ENCODE measurements at places on chromosomes 4 and X.

DNA sequence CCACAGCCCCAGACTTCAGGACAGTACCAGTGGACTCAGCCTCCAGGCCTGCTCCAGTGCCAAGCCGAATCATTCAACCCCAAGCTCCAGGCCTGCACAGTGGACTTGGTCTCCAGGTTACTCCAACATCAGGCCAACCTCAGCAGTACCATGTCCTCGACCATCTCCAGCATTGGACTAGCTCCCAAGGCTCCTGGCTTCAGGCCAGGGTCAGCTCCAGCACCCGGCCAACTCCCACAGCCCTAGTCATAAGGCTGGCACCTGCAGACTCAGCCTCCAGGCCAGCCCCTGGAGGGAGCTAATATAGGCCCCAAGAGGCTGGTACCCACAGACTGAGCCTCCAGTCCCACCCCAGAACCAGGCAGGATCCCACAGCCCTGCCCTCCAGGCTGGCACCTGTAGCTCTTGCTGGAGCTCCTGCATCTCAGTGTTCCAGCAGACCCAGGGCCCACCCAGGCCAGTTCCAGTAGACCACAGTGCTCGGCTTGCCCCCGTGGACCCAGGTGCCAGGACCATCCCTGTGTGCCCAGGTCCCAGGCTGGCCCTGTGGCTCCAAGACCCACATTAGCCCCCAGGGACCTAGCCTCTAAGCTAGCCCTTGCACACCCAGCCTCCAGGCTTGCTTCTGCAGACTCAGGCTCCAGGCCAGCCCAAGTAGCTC is 25.6 kb downstream of the ZMAT1 start:
- DNase-seq: no peak

- DNase-seq: peak; percentile 53
Measured at GRCh38 chr4:30821859-30822612, 101.9 kb downstream of the PCDH7 start.

DNA sequence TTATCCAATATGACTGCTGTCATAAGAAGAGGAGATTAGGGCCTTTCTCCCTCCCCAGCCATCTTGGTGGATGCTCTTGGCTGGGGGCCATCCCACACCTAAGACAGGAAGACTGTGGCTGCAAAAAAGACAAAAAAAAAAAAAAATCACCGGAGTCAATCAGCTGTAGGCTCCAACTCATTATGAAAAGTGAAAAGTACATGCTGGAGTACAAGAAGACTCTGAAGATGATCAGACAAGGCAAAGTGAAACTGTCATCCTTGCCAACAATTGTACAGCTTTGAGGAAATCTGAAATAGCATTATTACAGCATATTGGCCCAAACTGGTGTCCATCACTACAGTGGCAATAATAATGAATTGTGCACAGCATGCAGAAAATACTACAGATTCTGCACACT is 5.2 kb downstream of the EGFL6 start:
- no peak for DNase-seq

- no peak for DNase-seq
Measured at GRCh38 chrX:105117621-105118020, 102.9 kb downstream of the TEX13A start.

- DNase-seq: peak; percentile 2
Measured at GRCh38 chrX:47751670-47752069, 85.0 kb upstream of the ZNF81 start.

GRCh38 chr4:104869831-104870230 is 276.8 kb upstream of the TET2 start:
- DNase-seq: no peak

DNA sequence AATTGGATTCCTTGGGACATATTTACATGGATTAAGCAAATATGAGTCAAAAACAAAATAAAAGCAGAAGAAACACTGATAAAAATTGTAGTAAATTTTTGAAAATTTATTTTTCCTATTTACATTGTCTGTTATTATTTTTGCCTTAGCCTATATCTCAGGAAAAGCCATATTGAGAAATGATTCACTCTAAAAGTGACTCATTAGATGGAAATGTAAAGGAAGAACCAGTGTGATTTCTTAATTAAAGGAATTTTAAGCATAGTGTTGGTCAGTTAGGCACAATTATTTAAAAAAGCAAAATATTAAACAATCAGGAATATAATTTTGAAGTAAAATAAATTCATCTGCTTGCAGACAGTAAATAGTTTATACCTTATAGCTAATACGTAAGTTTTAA is 167.4 kb upstream of the NAP1L5 start:
- DNase-seq: peak; percentile 50

GRCh38 chr4:155134136-155134535 is 74.3 kb upstream of the NPY2R start:
- no peak for DNase-seq

DNA sequence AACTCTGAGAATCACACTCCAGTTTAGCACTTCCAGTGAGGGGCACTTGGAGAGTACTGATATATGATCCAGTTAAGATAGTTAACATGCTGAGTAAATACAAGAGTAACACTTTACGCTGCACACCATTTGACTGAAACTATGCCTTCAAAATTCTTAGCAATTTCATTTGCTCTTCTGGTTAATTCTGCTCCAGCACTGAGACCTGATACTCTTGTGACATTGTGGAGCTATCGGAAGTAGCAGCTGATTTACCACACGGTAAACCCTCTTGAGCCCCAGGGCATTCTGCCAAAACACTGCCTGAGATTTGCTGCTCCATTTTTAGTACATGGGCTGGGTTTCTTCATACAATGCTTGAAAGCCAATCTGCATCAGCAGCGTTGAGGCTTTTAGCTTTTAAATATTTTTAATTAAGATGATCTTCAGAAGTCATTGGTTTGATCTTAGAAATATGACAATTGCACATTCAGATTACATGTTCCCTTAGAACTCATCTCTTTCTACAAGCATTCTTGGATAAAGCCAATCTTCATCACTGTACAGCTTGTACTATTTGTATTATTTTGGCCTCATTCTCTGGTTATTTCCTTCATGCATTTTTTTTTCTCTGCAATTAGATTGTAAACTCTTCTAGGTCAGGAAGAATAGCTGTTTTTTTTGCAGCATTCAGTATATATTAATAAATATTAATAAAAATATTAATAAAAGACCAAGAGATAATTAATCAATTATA is 67.8 kb upstream of the ETNPPL start:
- DNase-seq: no peak

GRCh38 chrX:71603618-71604017 is 14.7 kb downstream of the CXCR3 start:
- DNase-seq: no peak

DNA sequence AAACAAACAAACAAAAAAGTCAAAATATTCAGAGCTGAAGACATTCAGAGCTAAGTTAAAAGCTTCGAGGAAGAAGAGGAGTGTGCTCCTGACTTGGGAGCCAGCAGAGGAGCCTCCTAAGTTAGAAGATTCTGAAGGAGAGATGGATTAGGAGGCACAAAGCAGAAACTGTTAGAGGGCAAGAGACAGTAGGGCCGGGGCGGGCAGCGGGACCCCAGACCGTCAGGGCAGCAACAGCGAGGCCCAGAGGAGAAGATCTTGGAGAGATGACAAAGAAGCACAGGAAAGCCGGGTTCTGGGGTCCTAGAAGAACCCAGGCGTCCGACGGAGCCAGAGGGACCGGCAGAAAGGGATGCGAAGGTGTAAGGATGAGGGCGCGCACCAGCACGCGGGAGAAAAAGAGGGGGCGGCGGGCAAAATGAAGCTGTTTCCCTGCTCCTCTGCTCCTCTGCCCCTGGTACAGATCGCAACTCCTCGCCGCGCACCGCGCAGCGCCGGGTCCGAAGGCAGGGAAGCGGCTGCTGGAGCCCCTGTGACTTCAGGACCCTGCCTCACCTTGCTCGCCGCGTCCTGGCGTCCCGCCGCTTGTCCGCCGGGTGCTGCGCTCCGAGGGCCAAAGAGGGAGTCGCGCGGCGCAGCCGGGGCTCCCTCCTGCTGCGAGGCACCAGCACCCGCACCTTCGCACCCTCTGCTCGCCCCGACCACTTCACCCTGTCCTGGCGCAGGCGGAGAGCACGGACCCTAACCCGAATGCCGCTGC is 477 bp downstream of the KLHL13 start:
- DNase-seq: no peak

GRCh38 chr4:60948008-60948407 is 252.1 kb upstream of the ADGRL3 start:
- no peak for DNase-seq
